ENCODE measurements at places on chromosomes 2 and 18. TPM values are rescaled to one million over a fixed set of nuclear protein-coding genes. Genes with fewer than 3 reads are reported as not detected.

The NDC80 gene
- polyA plus RNA-seq, result 11.5 TPM

The SERPINB7 gene
- polyA plus RNA-seq, result 408 TPM

The PTPRM gene
- polyA plus RNA-seq, result 42.3 TPM

The ANKRD53 gene
- polyA plus RNA-seq, result not detected

The WDFY1 gene
- 63.3 TPM for polyA plus RNA-seq

The INPP5D gene
- polyA plus RNA-seq, result 11.2 TPM

The SGPP2 gene
- 2.6 TPM for polyA plus RNA-seq

The SERPINB3 gene
- 3.8 TPM for polyA plus RNA-seq

The GEN1 gene
- polyA plus RNA-seq, result 8.7 TPM

The DUSP11 gene
- 83.7 TPM for polyA plus RNA-seq

The TLX2 gene
- not detected for polyA plus RNA-seq

The ITPRIPL1 gene
- polyA plus RNA-seq, result 0.58 TPM

The STPG4 gene
- polyA plus RNA-seq, result not detected

The CLIP4 gene
- 51.3 TPM for polyA plus RNA-seq

The CSRNP3 gene
- 0.61 TPM for polyA plus RNA-seq

The LTBP1 gene
- 9.3 TPM for polyA plus RNA-seq

The COBLL1 gene
- 11.1 TPM for polyA plus RNA-seq

The XDH gene
- 40.6 TPM for polyA plus RNA-seq

The CAPN13 gene
- polyA plus RNA-seq, result 0.09 TPM

The OXER1 gene
- polyA plus RNA-seq, result not detected

The SCN9A gene
- polyA plus RNA-seq, result 0.09 TPM

The ZSWIM2 gene
- not detected for polyA plus RNA-seq

The UPP2 gene
- not detected for polyA plus RNA-seq

The ABCG5 gene
- polyA plus RNA-seq, result not detected

The RESP18 gene
- polyA plus RNA-seq, result not detected

The ARHGAP25 gene
- polyA plus RNA-seq, result 25.3 TPM

The CDK5R2 gene
- polyA plus RNA-seq, result 0.03 TPM

The TMEM87B gene
- polyA plus RNA-seq, result 37.3 TPM

The NT5C1B gene
- not detected for polyA plus RNA-seq

The AMER3 gene
- not detected for polyA plus RNA-seq

The TUBB8B gene
- 0.30 TPM for polyA plus RNA-seq

The FLACC1 gene
- 0.43 TPM for polyA plus RNA-seq

The CDH20 gene
- polyA plus RNA-seq, result not detected

Measured in keratinocyte (primary cell).